Cardiac muscle cell (in vitro differentiated cells and primary cell): ENCODE measurements at places on chromosomes 3 and 15.
A peak's percentile ranks its signal among the peaks of the same experiment; 100 is the strongest.

DNA sequence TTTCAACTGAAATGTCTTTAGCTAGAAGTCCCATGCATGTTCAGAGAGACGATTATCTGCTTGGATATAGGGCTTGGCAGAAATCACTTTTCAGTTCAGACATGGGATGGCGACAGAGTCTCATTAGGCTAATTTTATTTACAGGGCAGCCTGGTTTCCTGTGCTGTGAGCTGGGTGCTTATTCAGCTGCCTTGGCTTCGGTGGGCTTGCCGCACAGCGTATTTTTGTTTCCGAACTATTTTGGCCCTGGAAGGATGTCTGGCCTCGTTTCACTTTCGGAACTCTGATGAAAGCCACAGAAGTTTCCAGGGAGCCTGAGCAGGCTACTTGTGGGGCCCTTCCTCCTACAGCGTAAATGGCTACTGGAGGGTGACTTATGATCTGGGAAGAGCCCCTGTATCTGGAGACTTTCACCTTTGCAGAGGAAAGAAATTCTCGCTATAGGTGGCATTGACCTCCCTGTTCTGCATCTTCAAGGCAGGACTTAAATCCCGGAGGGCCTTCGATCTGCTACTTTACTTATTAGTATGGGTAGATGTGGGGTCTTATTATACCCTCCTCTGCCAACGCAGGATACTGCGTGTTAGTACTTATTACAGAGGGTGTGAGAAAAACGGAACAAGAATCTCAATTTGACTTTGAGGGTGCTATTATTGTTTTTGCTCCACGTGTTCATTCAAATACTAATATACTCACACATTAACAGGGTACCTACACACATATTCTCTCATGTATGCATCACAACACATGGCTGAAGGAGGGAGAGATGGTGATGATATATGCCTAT is 364.0 kb upstream of the RBMS3 start:
- DNase-seq, result peak; percentile 94

GRCh38 chr15:86489981-86490380 is 410.3 kb downstream of the AGBL1 start:
- peak; percentile 57 for DNase-seq

DNA sequence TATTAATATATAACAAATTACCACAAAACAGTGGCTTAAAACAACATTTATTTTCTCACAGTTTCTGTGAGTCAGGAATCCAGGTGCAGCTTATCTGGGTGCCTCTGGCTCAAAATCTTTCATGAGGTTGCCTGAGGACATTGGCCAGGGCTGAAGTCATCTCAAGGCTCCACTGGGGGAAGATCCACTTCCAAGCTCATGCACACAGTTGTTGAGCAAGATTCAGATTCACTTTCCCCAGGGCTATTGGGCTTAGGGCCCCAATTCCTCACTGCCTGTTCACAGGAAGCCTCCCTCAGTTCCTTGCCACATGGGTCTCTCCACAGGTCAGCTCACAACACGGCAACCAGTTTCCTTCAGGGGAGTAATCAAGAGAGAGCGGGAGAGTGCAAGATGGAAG is 35.0 kb downstream of the RFTN1 start:
- peak; percentile 88 for DNase-seq

GRCh38 chr3:66738625-66739365 is 238.0 kb upstream of the LRIG1 start:
- peak; percentile 44 for DNase-seq

DNA sequence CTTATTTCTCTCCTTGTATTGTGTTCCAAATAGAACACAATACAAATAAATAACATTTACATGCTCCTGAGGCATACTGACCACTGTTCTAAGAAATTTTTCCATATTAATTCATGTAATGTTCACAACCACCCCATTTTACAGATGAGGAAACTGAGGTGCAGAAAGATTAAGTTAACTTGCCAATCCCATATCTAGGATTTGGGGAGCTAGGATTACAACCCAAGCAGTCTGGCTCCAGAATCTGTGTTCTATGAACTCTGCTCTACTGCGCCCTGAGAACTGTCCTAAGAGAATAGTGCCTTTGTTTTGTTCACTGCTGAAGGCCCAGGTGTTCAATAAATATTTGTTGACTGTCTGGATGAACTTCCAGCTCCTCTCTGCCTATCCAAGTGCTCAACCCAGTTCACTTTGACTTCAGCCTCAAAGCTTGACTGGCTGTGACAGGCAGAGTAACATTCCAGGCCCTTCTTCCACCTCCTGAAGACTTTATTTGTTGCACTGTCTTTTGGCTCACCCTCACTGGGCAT is 3.1 kb downstream of the NEK10 start:
- DNase-seq, result no peak

- no peak for DNase-seq
Measured at GRCh38 chr15:52255935-52256334, 39.7 kb downstream of the MYO5C start.

GRCh38 chr15:77714555-77714954 is 81.8 kb upstream of the LINGO1 start:
- no peak for DNase-seq

- peak; percentile 98 for DNase-seq
Measured at GRCh38 chr3:63976161-63976871, 47.0 kb downstream of the PSMD6 start.

DNA sequence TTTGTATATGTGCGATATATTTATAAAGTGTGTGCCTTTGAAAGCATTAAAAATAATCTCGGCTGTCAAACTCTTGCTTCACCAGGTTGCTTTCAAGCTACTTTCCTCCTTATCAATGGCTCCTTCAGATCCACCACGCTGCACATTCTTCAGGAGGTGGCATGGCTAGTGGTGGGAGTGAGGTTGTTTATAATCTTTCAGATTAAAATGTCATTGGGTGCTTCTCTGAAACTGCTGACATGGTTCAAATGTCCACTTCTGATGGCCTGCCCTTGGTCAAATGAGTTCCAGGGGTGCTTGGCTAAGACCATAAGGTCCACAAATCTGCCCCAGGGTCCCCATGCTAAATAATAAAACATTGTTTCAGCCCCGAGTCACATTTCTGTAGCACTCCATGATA is 36.7 kb downstream of the ARHGAP31 start:
- DNase-seq, result no peak

DNA sequence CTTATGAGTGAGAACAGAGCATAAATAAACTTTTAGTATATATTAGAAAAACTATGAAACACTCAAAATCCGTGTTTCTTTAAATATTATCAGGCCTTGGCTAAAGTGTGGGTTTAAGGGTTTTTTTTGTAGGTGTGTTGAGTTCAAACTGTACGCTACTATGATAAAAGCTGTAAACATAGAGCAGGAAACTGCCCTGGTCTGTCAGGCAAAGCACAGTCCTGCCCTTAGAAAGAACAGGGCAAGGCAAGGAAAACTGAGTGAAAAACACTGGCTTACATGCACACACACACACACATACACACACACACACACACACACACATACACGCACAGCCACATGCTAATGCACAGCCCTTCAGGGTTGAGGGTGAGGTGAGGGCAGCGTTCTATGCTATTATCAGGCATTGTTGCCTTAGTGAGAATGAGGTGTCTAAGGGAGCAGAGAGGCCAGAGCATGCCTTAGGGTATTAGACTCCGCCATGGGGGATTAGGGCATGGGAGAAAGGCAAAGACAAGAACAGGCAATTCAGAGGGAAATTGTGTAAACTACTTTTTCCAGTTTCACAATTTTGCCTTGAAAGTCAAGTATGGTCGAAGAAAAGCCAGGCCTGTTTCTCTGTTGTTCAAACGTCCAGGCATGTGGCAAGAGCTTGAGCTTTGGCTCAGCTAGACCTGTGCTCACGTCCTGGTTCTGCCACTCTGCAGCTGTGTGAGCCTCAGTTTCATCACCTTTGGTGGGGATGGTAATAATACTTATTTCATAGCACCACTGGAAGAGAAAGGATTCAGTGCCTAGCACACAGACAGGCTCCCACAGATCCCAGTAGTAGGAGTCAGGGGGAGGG is 36.3 kb upstream of the TPM1 start:
- no peak for DNase-seq

- DNase-seq, result no peak
Measured at GRCh38 chr15:70315431-70315830, 217.7 kb upstream of the TLE3 start.
